CD4-positive, alpha-beta T cell (primary cell): ENCODE measurements at places on chromosomes 6 and 20.
A peak's percentile ranks its signal among the peaks of the same experiment; 100 is the strongest.

GRCh38 chr6:143288923-143289322, 161.6 kb downstream of the ADAT2 start:
- no peak for DNase-seq

GRCh38 chr6:41040101-41040939, 1.3 kb upstream of the UNC5CL start:
- no peak for DNase-seq

DNA sequence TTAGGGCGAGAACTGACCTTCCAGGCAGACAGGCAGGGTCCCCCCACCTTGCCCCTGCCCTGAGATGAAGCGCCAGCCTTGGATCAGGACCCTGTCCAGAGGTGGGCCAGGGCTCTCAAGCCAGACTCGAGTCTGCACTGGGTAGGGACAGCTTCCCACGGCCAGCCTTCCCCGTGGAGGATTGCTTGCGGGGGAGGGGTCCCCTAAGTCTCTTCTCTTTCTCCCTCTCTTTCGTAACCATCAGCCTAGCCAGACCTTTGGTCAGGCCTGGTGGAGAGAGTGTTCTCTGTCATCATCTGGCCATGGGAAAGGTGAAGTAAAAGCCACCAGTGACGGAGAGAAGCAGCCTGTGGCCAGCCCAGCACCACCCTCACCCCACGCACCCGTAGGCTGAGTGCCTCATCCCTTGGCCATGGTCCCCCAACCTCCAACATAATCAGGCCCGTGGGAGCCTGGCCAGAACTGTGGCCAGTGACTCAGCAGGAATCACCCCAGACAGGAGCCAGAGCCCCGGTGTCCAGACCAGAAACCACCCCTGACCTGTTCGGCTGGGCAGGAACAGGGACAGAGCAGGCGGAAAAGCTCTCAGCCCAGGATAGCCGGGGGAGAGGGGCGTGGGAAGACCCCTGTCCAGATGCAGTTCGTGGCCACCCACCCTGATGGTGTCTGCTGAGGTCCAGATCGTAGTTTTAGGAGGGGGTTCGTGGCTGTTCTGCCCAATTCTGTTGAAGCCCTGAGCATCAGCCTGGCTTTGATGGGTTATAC, 47.1 kb downstream of the SNAI1 start:
- DNase-seq: peak; percentile 71

DNA sequence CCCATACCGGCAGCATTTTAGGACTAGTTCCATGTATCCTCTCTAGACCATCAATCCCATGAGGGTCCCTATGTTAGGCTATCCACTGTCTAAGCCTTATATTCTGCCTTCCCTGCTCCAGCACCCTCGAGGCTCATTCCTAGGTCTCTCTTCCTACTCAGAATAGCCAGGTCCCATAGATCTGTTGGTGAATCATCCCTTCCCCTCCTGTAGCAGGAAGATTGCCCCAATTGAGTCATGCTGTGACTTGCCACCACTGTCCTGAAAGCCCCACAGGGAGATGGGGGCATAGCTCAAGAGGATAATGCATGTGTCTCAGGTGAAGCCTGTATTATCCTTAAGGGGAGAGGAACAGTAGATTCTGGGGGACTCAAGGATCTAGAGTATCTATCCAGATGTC, 143.1 kb upstream of the MOCS1 start:
- DNase-seq: no peak

DNA sequence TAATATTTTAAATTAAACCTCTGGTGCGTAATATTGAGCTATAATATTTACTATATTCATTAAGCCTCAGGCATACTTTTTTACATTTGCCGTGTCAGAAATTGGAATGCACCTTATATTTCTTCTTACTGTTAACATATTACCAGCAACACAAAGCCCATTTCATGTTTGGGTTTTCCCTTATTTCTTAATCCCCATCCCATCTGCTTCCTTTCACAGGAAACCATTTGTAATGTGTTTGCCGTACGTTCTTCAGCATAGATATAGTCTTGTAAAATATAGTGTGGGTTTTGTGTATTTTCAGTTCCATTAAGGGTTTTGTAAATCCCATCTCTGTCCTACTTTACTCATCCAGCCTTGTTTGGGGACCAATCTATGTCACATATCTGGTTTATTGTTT, 6.5 kb downstream of the EYS start:
- DNase-seq: no peak

DNA sequence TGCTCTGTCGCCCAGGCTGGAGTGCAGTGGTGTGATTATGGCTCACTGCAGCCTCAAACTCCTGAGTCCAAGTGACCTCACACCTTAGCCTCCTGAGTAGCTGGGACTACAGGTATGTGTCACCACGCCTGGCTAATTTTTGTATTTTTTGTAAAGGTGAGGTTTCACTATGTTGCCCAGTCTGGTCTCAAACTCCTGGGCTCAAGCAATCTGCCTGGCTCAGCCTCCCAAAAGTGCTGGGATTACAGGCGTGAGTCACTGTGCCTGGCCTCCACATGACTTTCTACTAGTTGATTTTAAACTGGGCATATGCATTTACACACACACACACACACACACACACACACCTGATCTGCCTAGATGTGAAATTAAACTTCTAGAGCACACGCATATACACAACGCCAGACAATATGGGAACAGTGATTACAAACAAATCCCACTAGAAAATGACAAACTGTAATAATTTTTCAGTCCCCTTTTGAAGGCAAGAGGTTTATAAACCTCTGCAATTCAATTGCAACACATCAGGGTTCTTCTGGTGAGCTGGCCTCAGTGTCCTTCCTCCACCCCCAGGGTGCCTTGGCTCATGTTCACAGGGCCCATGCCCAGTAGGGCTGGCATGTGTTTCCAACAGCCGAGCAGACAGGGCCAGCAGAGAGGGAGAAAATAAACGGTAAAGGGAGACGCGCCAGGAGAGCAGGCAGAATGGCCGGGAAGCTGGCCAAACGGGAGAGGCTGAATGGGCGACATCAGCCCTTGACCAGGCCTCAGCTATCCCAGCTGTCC, 31.2 kb downstream of the PARD6B start:
- no peak for DNase-seq

- DNase-seq: no peak
Measured at GRCh38 chr20:39326050-39326449, 363.9 kb downstream of the DHX35 start.

- peak; percentile 61 for DNase-seq
Measured at GRCh38 chr6:129683601-129684322, 26.2 kb downstream of the ARHGAP18 start.

GRCh38 chr6:73830119-73830518, 134.1 kb downstream of the CD109 start:
- no peak for DNase-seq

DNA sequence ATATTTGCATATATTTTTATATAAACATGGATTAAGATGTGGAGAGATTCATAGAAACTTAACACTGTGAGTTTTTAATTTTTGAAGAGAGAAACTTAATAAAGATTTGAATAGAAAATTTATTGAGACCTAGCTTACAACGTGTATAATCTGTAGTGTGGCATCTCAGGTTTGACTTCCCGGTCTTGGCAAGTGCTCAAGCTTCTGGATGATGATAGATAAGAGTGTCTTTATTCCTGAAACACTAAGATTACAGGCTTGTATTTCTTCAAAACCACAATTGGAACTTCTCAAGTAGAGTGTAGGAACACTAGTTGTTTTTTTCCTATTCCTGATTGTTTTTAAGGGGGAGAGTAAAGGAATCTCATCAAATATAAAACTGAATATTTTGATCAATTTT, 64.6 kb upstream of the NOTCH4 start:
- DNase-seq: no peak

DNA sequence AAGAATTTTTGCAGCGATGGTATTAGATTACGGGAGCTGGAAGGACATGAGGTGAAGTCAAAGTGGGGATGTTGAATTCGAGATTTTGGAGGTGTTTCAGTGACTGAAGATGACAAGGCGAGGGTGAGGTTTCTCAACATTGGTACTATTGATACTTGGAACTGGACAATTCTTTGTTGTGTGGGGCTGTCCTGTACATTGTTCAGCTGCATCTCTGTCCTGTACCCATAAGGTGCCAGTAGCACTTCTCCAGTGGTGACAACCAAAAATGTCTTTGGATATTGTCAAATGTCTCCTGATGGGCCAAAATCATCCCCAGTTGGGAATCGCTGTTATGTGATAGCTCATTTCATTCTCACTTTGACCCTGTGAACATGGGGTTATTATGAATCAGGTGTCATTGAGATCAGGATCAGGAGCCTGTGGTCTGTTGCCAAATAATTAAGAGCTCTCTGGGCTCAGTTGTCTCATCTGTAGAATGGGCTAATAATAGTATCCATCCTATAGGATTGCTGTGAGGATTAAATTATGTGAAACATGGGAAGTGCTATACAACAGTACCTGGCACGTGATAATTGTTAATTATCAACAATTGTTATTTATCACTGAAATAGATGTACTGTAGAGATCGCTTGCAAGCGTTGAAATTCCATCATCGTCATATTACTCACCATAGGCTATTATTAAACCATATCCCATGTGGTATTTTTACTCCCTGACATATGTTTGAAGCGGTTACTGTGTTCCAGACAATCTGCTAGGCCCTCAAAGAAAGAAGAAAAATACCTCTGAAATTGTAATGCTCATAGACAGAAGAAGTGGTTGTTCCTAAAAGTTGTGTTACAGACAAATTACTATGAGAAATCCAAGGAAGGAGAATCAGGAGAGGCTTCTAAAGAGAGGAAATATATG, 48.5 kb upstream of the TTPAL start:
- no peak for DNase-seq

DNA sequence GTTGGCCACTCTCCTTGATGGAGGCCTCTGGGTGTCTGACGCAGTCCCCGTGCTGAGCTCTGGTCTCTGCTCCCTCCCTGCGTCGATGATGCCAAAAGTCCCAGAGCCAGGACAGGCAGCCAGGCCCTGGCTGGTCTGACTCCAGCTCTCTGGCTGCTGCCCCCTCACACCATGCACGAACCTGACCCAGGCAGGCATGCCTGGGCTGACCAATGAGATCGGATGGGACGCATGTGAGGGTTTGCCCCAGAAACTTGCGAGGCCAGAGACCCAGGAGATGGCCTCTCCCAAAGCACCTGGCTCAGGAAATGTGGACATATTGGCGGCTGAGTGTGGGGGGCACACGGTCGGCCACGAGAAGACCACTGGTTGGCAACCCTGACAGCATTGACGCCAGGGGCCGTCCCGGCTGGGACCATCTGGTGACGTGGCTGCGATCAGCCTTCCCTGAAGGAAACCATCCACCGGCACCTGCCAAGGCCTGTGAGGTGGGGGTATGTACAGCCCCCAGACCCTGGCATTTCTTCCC, 51.2 kb upstream of the FRMD1 start:
- DNase-seq: no peak

- DNase-seq: no peak
Measured at GRCh38 chr6:156852147-156852857, 75.1 kb downstream of the ARID1B start.

DNA sequence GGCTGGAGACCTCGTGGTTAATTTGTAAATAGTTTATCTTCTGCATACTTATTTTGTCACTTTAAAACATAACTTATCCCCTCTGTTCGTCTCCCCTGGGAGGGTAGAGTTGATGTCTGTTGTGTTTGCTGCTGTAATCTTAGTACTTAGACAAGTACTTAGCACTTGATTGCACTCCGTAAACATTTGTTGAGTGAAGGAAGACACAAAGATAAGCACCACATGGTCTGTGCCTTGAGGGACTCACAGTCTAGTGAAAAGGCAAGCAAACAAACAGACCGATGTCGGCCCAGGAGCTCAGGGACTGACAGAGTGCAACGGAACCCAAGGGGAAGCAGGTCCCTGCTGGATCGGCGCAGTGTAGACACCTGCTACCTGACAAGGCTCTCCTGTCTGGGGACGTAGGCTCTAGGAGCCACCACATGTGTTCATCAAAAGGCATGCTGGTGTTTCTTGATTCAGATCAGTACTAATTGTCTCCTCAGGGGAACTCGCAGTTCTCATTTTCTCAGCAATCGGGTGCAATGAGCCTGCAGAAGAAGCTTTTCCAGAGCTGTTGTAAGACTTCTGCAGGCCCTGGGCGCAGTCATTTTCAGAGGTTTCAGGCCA, 31.4 kb downstream of the EDN3 start:
- no peak for DNase-seq

DNA sequence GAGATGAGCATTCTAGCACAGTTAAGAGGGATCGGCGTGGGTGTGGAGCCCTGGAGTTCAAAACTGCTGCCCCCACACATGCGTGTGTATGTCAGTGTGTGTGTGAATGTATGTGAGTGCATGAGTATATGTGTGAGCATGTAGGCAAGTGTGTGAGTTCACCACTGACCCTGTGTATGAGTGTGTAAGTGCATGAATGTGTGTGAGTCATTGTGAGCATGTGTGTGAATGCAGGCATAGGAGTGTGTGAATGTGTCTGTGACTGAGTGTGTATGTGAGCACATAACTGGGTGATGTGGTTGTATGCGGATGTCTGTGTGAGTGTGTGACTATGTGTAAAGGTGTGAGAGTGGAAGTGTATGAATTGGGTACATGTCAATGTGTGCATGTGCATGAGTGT, 69.6 kb upstream of the CCDC167 start:
- DNase-seq: no peak

GRCh38 chr6:158770533-158771330, 48.4 kb downstream of the EZR start:
- no peak for DNase-seq

DNA sequence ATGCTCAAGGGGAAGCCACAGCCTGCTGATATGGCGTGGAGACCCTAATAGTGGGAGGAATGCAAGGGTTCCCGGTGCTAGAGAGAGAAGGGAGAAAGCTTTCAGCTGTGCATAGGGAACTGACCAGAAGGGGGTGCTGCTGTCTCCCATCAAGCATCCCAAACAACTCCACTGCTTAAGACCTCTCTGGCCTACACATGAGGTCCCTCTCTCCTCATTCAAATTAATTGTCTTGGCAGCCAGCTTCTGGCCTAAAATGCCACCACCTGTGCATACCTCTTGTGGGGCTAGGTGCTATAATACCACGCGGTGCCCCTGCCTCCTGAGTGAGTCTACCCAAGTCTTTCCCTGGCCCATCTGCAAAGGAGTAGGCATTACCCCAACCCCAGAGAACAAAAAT, 14.5 kb downstream of the ADISSP start:
- DNase-seq: peak; percentile 57

- no peak for DNase-seq
Measured at GRCh38 chr6:2843138-2843740, 1.6 kb upstream of the SERPINB1 start.

DNA sequence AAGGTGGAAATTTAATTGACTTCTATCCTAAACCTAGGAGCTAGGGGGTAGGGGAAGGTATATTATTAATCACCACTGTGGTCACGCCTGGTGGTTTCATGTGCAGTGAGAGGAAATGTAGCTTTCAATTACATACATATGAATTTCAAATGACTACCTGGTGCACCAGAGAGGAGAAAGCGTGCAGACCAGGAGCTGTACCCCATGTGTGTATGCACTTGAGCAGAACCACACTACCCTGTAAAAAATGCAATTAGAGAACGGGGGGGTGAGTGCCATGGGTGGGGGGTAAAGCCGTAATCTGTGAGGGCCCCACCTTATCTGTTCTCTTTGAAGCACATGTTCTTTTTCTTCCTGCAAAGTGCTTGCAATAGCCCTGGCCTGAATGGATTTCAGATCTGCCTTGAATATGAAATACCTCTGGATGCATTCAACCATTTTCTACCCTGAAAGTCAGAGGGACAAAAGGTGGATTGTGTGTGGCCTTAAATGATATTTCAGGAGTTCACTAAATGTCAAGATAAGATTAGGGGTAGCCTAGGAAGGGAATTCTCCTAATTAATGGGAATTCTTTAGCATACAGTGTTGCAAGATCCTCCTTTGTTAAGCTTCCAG, 30.9 kb upstream of the EDN3 start:
- no peak for DNase-seq

- no peak for DNase-seq
Measured at GRCh38 chr6:33610779-33611732, 10.1 kb upstream of the ITPR3 start.

- no peak for DNase-seq
Measured at GRCh38 chr20:2131366-2131765, 29.7 kb downstream of the STK35 start.
